Uterine smooth muscle cell (primary cell): ENCODE measurements at places on chromosomes 4 and X. TPM values are rescaled to one million over a fixed set of nuclear protein-coding genes. Genes with fewer than 3 reads are reported as not detected.

LINC00632 gene
- total RNA-seq, result 9.7 and 9.8 TPM in 2 replicates

MID1 gene
- 9.2 and 12.8 TPM in 2 replicates for total RNA-seq

ZMAT1 gene
- 0.50 and 0.66 TPM in 2 replicates for total RNA-seq

TREX2 gene
- total RNA-seq, result 1.9 and 2.4 TPM in 2 replicates

PIR gene
- total RNA-seq, result 11.1 and 15.5 TPM in 2 replicates

TRAM1L1 gene
- total RNA-seq, result 3.2 and 4.6 TPM in 2 replicates

KIT gene
- total RNA-seq, result 0.89 and 1.00 TPM in 2 replicates

TMEM31 gene
- total RNA-seq, result not detected in 2 replicates

TBC1D8B gene
- 14.6 and 19.1 TPM in 2 replicates for total RNA-seq

ZNF711 gene
- 0.66 and 0.87 TPM in 2 replicates for total RNA-seq

MPP1 gene
- total RNA-seq, result 15.2 and 18.8 TPM in 2 replicates

SHISA3 gene
- total RNA-seq, result 0.12 and 0.22 TPM in 2 replicates

MAPK10 gene
- total RNA-seq, result 21.1 and 23.4 TPM in 2 replicates

GDI1 gene
- 110 and 115 TPM in 2 replicates for total RNA-seq

FAM47A gene
- not detected in 2 replicates for total RNA-seq

SPANXN4 gene
- not detected in 2 replicates for total RNA-seq

FABP2 gene
- total RNA-seq, result not detected in 2 replicates

JAKMIP1 gene
- 0.12 TPM in 1 of 2 replicates, not detected in the other for total RNA-seq

SYP gene
- 0.12 and 0.33 TPM in 2 replicates for total RNA-seq

PWWP3B gene
- 13.3 and 35.0 TPM in 2 replicates for total RNA-seq

UGDH gene
- 665 and 779 TPM in 2 replicates for total RNA-seq

EDA2R gene
- total RNA-seq, result 12.6 and 17.9 TPM in 2 replicates

MMAA gene
- 5.0 and 5.1 TPM in 2 replicates for total RNA-seq

LDB2 gene
- total RNA-seq, result 30.6 and 38.7 TPM in 2 replicates

ODAPH gene
- not detected in 2 replicates for total RNA-seq

GABRE gene
- total RNA-seq, result 15.2 and 20.7 TPM in 2 replicates

BMPR1B gene
- total RNA-seq, result 1.1 and 3.0 TPM in 2 replicates

TCEAL5 gene
- total RNA-seq, result not detected in 2 replicates

CFAP97 gene
- 44.3 and 49.7 TPM in 2 replicates for total RNA-seq

QRFPR gene
- not detected in 2 replicates for total RNA-seq

CYBB gene
- under 0.01 TPM in 1 of 2 replicates, not detected in the other for total RNA-seq

NXT2 gene
- total RNA-seq, result 11.7 and 14.3 TPM in 2 replicates

ZFP42 gene
- total RNA-seq, result not detected in 2 replicates

DMRTC1B gene
- total RNA-seq, result not detected in 2 replicates

PAGE2 gene
- total RNA-seq, result not detected in 2 replicates

FHDC1 gene
- total RNA-seq, result 0.11 and 0.25 TPM in 2 replicates

KLHL4 gene
- 4.8 and 6.5 TPM in 2 replicates for total RNA-seq

LRIT3 gene
- total RNA-seq, result under 0.01 and 0.11 TPM in 2 replicates

UGT8 gene
- total RNA-seq, result 0.62 and 1.00 TPM in 2 replicates

FRG2 gene
- total RNA-seq, result not detected in 2 replicates

TMEM47 gene
- 43.2 and 80.1 TPM in 2 replicates for total RNA-seq

GAGE2A gene
- total RNA-seq, result not detected in 2 replicates

RFC1 gene
- total RNA-seq, result 63.2 and 93.0 TPM in 2 replicates

ENOX2 gene
- 12.7 and 16.3 TPM in 2 replicates for total RNA-seq

SLIT2 gene
- 57.7 and 97.5 TPM in 2 replicates for total RNA-seq

UGT2B10 gene
- not detected in 2 replicates for total RNA-seq

SLC49A3 gene
- total RNA-seq, result 0.55 and 1.00 TPM in 2 replicates

TMEM165 gene
- 111 and 129 TPM in 2 replicates for total RNA-seq

ZNF157 gene
- total RNA-seq, result 0.11 and 0.12 TPM in 2 replicates

KLHL13 gene
- 6.0 and 8.5 TPM in 2 replicates for total RNA-seq

SASH3 gene
- total RNA-seq, result not detected in 2 replicates

RAB9A gene
- total RNA-seq, result 41.0 and 45.3 TPM in 2 replicates

SPATA4 gene
- 0.37 and 0.44 TPM in 2 replicates for total RNA-seq
